T47D (cell line): ENCODE measurements at places on chromosomes 3 and 15.
A peak's percentile ranks its signal among the peaks of the same experiment; 100 is the strongest.

- peak; percentile 22 for DNase-seq
Observed at GRCh38 chr3:188417271-188417696, 263.3 kb downstream of the LPP start.

DNA sequence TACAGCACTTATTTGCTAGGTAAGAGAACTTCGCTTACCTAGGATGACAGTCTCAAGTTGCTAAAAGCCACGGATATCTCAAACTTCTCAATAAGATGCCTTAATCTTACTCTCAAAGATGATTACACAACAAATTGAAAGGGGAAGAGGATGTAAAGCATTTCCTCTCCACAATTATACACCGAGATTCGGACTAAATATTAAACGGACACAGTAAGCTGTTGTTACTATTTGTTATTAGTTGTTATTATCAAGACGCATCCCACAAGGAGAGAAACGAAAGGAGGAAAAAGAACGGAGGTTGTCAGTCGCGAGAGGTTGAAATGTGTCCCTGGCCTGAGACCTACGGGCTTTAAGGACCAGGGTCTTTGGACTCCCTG lies 660 bp downstream of the ZNF106 start:
- DNase-seq = no peak

DNA sequence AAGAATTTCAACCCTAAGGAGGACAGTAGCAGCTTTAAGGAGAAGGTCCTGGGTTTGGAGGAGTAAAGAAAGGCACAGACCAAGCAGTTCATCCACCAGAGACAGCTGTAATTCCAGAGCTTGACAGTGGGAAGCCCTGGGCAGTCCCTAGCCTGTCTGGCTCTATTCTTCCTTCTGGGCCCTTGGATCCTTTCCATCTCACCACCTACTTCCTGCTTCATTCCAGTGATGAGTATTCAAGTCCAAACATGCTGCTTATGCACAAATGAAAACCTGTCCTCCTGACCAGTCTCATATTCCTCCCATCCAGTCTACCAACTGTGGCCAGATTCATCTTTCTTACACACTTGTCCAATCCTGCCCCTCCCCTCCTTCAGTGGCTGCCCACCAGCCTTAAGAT lies 171.4 kb downstream of the CNTN3 start:
- DNase-seq = no peak

DNA sequence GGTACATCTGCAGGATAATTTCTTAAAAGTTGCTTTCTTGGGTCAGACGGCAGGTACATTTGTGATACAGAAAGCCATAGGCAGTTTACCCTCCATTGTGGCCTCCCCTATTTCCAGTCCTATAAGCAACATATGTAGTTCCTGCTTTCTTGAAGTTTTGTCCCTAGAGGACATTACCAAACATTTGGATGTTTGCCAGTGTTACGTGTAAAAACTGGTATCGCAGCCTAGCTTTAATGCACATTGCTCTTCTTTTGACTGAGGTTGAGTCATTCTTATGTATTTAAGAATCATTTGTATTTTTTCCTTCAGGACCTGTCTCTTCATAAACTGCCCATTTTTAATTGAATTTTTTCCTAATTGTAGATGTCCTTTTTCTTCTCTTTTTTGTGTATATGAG lies 114.3 kb downstream of the DIPK2A start:
- DNase-seq = peak; percentile 25

DNA sequence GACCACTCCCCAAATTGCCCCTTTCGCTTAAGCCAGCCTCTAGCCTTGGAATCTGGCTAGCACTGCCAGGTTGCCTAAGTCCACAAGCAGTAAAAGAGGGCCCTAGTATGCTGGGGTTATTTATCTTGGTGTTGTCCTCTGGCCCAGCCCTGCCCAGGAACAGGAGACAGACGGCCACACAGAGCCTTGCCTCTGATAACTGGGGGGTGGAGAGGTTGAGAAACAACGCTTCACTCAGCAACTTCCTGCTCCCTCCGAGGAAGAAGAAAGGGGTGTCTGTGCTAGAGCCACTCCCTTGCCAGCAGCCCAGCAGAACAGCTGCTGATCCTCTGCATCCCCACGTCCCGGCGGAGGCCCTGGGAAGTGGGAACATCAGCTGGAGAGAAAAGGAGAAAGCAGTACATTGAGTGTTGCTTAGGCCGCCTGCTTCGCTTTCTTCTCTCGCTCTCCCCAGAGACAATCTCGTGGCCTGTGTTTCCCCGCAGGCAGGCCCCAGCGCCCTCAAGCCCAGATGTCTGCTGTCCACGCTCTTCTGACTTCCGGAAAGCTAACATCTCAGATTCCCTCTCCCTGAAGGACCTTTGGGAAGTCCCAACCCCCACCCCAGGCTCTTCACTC lies 22.6 kb upstream of the C3orf70 start:
- no peak for DNase-seq

DNA sequence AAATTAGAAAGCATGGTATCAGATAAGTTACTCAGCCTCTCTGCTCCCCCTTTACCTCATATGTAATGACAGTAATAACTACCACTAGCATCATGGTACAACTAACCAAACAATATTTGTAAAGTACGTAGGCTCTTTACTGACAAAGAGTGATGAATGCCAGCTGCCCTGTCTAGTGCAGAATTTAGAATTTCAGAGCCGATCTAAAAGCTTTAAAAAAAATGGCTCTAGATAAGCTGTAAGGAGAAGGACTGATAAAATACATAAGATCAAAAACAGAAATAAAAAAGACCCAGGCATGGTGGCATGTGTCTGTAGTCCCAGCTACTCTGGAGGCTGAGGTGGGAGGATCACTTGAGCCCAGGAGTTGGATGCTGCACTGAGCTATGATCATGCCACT lies 424.1 kb downstream of the MAGI1 start:
- DNase-seq = no peak

- DNase-seq = no peak
Observed at GRCh38 chr3:149497966-149498670, 23.6 kb downstream of the TM4SF4 start.

DNA sequence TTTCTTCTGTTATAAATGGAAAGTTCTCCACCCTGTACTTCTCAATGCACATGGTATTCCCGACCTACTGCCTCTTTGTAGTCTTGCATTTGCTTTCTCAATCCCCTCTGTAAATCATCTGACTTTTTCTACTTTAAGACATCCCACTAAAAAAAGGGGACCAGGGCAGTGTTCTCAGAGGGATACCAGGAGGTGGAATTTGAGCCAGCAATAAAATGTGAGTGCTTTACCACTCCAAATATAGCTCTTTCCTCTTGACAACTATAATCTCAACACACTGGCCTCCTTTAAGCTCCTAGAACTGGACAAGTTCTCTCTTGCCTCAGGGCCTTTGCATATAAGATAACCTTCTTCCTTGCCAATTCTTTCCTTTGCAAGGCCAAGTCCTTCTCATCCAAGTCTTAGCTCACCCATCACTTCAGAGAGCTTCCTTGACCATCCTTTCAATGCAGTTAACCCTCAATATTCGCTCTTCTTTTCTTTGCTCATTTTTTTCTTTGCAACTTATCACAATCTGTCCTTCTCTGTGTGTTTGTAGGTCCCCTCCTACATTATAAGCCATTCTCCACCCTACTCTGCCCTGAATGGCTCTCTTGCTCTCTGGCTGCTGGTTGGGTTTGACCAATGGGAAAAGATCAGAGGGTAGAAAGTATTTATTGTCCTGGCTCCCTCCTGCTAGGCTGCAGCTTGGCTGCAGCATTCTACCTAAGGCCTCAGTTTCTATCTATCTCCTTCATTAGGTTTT lies 93.4 kb downstream of the PRICKLE2 start:
- no peak for DNase-seq

DNA sequence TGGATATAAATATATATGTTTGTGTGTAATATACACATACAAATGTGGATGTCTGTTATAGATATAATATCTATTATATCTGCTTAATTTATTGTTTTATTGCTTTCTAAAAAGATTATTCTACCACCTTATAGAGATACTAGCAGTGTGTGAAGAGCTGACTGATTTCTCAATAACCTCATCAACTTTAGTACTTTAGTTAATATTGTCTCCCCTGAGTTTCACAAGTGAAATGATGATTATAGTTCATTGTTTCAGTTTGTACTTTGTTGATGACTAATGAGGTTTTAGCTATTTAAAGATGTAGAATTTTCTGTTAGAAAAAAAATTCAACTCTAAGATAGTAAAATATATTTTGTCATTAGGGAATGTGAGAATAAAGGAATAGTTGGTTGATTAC lies 11.4 kb downstream of the RSRC1 start:
- DNase-seq = no peak
